ENCODE measurements at places on chromosomes 7 and 10.

DNA sequence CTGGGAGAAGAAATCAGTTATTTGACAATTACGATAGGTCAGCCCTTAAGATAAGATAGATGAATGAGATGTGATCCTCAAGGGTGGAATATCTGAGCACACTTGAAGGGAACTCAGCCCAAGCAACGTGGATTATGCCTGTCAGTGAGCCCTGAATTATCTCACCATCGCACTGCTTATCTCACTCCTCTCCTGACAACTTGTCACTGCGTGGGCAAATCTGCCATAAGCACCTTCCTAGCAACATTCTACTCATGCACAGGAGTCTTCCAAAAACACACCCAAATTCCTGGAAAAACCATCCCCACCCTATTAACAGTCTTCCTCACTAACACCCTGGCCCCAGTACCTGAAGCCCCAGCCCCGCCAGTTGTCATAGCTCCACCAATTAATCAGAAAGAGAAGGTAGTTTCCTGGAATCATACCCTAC, 46.5 kb upstream of the IL6 start:
- no peak for DNase-seq

- DNase-seq, result no peak
Observed at GRCh38 chr7:36224934-36225858, 72.1 kb downstream of the EEPD1 start.

DNA sequence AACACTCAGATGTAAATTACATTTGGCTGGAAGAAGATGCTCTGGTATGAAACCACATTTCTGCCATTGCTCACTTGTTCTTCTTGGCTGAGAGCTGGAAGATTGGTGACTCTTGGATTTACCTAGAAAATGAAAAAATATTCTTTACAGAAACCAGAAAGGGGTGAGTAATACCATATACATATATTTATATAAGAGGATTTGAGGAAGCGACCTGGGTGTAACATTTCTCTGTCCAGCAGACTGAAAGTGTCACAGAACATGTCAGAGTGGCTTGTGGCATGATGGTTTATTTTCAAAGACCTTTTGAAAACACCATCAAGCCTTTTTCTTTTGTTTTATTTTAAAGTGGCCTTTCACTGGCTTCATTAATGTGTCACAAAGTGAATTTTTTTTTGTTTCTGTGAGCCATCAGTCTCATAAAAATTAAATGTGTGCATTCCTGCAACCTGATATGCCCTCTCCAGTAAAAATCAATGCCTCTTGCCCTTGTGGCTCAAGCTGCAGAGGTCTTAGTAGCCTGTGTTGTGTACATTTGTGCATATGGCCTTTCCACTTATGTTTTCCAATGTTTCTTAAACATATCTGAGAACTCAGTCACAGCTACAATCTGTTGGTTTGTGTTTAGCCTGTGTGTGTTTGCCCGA, 23.5 kb downstream of the CREB5 start:
- DNase-seq, result no peak

DNA sequence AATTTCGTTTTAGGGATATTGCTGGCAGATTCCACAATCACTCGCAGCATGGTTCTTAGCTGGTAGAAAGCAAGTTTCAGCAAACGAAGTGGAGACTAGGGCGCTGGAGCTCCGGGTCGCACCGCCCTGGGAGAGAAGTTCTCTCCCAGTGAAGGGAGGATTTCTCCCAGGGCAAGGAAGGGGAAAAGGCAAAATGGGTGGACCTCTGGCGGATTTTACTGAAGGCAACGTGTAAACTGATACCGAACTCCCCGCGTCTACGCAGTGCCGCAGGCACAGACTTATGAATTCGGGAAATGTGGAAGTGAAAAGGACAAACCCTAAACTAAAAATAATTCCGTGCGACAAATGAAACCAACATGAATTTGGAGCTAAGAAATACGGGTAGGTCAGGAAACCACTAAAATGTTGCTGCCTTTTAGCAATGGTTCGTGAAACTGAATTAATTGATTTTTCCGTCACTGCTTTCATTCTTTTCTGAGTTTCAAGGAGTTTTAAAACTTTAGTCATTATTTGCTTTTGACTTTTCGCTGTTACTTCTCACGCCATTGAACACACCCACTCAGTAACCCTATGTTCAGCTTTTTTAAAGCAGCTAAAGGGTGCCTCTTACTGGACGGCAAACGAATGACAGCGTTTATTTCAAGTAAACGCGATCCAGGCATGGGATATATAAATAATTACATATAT, at the start of gene MYOF:
MYOF (minus strand) TSS at position 190 of the 690 bp plus-strand sequence; CDS start at position 50, 140 bp downstream.
- DNase-seq, result no peak

GRCh38 chr10:113131613-113132261, 181.7 kb downstream of the TCF7L2 start:
- DNase-seq, result no peak

DNA sequence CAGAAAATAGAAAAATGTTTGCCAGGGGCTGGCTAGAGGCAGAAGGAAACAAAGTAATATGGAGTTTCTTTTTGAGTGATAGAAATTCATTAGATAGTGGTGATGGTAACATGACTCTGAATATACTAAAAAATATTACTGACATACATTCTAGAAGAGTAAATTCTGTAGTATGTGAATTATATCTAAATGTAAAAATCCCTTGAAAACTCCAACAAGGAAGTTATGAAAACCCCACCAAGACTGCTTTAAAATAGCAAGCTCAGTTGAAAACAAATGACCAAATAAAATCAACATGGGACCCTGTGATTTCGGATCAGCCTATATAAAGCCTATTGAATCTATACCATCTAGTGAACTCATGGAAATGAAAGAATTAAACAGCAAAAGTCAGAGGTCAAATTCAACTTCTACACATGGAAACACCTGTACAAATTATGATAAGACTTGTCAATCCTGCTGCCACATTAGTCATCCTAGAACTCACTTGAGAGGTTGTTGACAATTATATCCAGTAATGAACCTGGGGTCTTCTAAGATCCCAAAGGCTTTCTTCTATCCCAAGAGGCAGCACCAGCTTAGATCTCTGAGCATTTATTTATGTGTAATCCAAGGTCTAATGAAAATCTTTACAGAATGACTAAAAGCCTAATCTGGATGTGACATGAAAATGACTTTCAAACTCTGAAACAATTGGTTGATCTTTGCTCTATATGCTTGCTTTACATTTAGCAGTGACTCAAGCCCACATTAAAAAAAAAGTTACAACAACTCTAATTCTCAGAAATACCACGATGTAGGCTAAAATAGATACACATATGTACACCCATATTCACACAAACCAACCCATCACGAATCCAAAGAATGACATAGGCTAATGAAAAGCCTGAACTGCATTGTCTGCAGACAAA, 59.3 kb downstream of the OSBPL3 start:
- no peak for DNase-seq

DNA sequence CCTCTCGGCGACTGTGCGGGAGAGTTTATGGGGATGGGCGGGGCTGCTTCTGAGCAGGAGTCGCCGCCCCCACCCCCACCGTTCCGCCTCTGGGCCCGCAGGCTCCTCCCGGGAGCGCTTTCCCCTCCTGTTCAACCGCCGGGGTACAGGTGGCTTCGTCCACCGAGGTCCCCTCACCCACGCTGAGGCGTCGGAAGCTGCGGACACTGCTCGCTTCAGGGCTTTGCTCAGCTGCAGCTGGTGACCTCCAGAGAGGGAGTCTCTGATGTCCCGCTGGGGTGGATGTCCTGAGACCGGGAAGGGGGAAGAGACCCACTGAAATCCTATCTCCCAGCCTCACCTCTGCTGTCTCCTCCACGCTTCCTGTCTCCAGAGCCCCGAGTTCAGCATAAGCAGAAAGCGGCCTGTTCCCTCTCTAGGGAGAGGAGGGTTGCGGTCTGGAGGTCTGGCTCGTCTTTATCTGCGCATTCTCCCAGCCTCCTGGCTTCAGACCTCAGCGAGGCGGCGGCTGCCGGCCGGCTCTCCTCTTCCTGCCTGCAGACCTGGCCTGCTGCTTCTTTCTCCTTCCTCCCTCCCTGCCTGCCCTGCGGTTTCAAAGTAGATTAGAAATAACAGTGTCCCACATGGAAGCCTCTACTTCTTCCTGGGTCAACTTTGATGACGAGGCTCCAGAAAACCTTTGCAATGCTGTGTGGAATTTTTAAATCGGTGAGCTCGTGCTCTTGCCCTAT, 1.8 kb downstream of the CYP2E1 start:
- no peak for DNase-seq

DNA sequence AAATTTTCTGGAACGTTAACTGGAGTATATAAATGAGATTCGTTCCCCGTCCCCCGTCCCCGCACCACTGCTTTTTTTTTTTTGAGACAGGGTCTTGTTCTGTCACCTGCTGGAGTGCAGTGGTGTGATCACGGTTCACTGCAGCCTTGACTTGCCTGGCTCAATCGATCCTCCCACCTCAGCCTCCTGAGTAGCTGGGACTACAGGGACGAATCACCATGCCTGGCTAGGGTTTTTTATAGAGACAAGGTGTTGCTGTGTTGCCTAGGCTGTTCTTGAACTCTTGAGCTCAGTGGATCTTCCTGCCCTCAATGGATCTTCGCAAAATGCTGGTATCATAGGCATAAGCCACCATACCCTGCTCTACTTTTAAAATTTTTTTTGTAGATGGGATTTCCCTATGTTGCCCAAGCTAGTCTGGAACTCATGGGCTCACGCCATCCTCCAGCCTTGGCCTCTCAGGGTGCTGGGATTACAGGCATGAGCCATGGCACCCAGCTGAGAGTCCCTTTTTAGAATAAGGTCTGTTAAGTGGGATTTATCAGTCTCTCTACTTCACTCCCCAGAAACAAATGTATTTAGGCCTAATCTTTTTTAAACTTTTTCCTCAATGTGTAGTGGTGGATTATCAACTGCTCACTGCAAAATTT, 122.9 kb downstream of the LYZL1 start:
- no peak for DNase-seq

GRCh38 chr7:37920305-37920848, at the start of gene EPDR1:
Gene EPDR1, plus strand, starts transcription at chr7:37920640. Its CDS starts 300 bp downstream, at chr7:37920940.
- no peak for DNase-seq
